ENCODE measurements at places on chromosomes 7 and 10.

- DNase-seq = no peak
These were observed 75.3 kb upstream of the AASS start for GRCh38 chr7:122219253-122219865.

GRCh38 chr10:108052981-108053380, 888.5 kb upstream of the SORCS1 start:
- no peak for DNase-seq

- no peak for DNase-seq
These were observed 12.2 kb downstream of the TAS2R60 start for GRCh38 chr7:143455491-143455890.

GRCh38 chr7:115009139-115009538, 87.2 kb downstream of the MDFIC start:
- DNase-seq = no peak

GRCh38 chr10:100565206-100565985, 29.7 kb downstream of the HIF1AN start:
- DNase-seq = no peak

DNA sequence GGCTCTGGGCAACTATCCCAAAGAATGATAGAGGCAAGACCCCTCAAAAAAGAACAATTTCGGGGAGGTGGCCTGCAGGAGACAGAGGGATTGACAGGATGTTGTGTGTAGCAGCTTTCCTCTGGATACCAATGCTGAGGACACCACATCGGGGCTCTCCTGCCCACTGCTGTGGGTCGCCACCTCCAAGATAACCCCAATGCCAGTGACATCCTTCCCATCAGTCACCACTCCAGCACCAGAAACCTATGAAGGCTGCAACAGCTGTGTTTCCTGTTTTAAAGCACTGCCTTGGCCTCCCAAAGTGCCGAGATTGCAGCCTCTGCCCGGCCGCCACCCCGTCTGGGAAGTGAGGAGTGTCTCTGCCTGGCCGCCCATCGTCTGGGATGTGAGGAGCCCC, 17.6 kb downstream of the ARHGAP19 start:
- no peak for DNase-seq

GRCh38 chr10:29957907-29958331, 101.5 kb downstream of the JCAD start:
- DNase-seq = no peak

DNA sequence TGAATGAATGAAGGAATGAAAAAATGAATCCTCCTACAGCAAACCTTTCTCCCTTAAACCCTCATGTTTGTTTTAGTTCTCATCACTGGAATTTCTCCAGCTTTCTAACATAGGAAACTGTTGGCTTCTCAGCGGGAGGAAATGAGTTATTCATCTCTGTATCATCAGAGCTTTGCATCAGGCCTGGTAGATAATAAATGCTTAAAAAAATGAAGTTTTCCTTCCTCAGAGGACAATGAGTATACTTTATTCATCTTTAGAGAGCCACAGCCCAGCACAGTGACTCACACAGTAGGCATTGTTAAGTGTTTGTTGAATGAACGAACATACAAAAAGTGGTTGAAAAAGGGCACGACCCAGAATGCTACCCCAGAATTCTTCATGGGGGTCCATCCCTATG, 62.6 kb downstream of the COL13A1 start:
- DNase-seq = no peak
